ENCODE measurements at places on chromosomes 7 and 10. TPM values are rescaled to one million over a fixed set of nuclear protein-coding genes. Genes with fewer than 3 reads are reported as not detected.

DNA sequence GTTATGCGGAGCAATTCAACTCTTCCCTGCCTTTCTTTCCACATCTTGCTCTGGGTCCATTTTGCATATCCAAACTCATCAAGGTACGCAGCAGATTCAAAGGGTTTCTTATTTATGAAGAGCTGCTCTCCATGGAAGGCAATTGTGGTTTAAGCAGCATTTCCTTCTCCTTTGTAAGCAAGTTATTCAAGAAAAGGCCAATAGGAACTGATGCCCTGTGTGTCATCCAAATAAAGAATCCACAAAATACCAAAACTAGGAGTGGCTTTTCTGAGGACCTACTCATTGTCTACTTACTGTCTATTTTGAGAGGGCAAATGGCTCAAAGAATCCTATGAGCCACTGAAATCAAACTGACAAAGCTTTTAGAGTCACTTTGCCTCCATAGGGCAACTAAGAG is 253.1 kb downstream of the PTEN start:
- DNase-seq, result no peak

DNA sequence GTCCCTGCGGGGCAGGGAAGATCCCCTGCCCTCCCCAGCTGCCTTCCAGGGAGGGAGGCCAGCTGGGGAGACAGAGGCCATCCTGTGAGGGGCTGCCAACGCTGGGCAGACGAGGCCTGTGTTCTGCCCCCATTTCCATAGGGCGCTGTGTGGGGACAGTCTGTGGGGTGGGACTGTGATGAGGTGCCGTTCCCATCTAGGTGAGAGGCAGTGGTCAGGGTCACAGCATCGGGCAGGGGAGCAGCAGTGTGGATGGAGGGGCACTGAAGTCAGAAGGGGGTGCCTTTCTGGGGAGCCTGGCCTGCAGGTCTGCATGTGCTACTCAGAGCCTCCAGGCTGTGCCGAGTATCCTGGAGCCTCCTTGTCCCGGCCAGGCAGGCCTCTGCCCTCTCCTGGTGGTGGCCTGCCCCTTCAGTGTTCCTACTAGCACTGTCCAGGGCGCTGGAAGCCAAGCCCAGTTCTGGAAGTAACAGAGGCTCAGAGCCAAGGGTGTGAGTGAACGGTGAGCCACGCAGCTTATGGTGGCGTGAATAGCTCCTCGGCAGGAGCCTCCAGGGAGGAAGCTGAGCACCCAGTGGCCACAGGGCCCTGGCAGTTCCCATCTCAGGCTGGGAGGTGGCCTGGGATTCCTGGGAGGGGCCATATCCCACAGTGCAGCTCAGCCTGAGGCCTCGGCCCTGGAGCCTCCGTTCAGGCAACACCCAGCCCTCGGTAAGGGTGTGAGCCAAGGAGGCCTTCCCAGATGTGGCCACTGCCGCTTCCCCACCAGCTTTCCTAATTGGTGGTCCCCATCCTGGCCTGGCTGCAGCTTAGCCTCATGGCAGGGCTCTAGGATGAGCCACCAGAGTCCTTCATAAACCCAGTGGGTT is 23.3 kb upstream of the CSGALNACT2 start:
- DNase-seq, result no peak

DNA sequence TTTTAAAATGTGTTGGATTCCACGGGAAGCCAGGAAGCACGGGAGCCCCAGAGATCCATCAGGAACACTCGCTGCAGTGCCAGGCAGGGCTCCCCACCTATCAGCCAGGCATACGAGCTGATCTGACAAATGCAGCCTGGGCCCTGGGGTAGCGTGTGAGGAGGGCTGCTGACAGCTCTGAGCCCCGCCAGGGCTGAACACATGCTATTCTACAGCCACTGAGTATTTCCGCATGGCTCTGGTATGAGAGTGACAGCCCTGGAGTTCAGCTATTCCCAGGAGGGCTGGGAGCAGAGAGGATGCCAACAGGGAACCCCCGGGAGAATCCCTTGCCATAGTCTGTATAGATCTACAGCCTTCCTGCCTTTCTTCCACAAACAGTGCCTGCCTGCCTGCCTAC is 237.3 kb upstream of the ZMIZ1 start:
- no peak for DNase-seq

- no peak for DNase-seq
Observed at GRCh38 chr7:128740996-128741395, 1.8 kb downstream of the CALU start.

DNA sequence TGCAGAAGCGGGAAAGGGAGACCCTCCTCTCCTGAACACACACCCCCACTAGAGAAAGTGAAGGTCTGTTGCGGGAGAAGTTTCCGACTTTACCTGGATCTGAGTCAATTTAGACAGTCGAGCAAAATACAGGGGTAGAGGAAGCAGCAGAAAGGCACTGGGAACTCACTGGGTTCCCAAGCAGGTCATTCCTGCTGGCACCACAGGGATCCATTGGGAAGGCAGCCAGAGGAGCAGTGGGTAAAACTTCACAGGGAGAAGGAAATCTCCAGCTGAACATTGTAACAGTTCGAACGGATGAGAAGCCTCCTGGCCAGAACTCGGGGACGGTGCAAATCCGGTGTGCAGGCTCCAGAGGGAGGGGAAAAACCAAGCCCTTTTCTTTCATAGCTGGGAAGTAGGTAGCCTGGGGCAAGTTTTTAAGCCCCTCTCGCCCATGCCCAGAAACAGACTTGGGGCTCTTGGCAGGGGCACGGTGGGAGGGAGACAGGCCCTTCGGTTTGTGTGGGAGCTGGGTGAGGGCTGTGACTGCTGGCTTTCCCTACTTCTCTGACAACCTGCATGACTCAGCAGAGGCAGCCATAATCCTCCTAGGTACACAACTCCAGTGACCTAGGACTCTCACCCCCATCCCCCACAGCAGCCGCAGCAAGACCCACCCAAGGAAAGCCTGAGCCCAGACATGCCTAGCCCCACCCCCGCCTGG is 51.9 kb downstream of the DDC start:
- DNase-seq, result no peak

- no peak for DNase-seq
Observed at GRCh38 chr10:6197321-6197720, 5.4 kb upstream of the PFKFB3 start.

GRCh38 chr7:5697754-5698424 is 83.6 kb downstream of the RNF216 start:
- DNase-seq, result no peak

GRCh38 chr10:5442065-5442989 is 30.0 kb downstream of the NET1 start:
- no peak for DNase-seq

The CEP55 gene
- polyA plus RNA-seq, result 0.48 TPM

The CUZD1 gene
- 0.56 TPM for polyA plus RNA-seq

- DNase-seq, result no peak
Observed at GRCh38 chr7:75679060-75679459, 59.7 kb downstream of the HIP1 start.

GRCh38 chr7:106155027-106155426 is 42.9 kb upstream of the SYPL1 start:
- no peak for DNase-seq

DNA sequence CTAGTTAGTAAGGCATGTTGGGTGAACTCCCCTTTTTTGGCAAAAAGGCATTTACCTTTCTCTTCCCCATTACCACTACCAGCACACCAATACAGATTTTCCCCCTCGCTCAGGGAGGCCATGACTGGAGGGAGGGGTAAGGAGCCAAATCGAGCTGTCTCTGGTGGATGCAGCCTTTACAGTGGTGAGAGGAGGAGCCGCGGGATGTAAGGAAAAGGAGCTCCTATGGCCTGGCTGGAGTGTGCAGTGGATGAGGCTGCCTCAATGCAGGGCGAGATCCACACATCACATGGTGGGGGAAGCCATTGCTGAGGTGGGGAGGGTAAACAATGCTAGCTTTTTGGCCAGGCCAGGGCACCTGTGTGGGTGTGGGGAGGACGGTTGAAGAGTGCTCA is 416.2 kb downstream of the EXOC4 start:
- DNase-seq, result no peak

The FGFBP3 gene
- 1.6 TPM for polyA plus RNA-seq

- DNase-seq, result no peak
Observed at GRCh38 chr10:28217848-28218247, 85.0 kb downstream of the MPP7 start.

GRCh38 chr10:70568781-70569495 is 33.6 kb downstream of the PRF1 start:
- no peak for DNase-seq

- no peak for DNase-seq
Observed at GRCh38 chr10:93319096-93319495, 163.0 kb downstream of the MYOF start.

DNA sequence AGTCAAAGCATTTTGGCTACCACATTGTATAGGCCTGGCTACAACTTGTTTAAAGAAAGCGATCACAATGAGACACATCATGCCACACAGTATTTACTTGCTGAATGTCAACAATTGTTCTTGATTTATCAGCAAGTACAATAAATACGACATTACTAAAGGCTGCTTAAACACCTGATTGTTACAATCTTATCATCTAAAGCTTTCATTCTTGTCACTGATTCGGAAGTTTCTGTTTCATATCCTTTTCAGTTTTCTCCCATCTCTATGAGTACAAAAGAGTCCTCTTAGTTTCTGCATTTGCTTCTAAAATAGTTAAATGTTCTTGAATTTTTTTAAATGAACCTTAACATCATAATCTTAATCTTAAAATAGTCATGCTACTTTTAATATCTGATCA is 128.1 kb upstream of the LRRN3 start:
- no peak for DNase-seq

DNA sequence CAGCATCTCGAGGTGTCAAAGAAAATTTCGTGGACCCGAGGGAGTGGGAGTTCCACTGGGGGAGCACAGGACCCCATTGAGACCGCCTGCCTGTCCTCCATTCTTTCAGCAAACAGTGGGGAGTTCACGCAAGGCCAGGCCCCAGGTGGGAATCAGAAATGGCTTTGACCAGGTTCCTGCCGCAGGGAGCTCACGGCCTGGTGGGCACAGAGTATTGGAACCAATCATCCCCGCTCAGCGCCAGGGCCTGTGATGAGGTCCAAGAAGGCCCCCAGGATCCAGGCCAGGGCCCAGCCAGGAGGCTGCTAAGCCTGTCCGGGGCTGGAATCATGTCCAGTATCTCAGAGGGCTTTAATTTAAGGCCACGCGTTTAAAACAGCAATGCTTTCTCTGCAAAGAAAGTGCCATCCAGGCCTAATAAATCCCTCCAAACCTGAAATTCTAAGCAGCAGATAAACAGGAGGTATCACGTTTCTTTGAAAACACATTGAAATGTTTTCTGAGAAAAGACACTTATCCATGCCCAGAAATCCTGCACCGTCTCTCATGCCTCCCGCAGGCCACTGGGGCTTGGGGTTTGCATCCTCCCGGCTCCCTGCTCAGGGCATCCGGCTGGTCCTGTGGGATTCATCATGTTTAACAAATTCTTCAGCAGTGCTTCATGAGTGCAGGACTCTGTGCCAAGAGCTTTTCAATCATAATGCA is 125.7 kb downstream of the OAT start:
- DNase-seq, result no peak

The TMEM225B gene
- polyA plus RNA-seq, result 1.1 TPM

The SPDYE3 gene
- polyA plus RNA-seq, result 0.10 TPM

The ERVW-1 gene
- polyA plus RNA-seq, result not detected

DNA sequence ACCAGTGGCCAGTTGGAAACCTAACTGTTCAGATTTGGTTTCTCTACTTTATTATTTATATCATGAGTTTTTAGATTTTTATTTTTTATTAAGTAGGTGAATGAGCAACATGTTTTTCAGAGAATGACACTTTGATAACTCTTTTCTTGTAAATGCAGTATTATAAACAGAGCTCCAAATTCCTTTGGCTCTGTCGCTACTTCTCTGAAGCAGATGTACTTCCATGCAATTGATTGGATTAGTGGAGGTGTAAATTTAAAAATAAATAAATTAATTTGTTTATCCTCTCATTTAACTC is 34.3 kb upstream of the ICA1 start:
- no peak for DNase-seq

Measured in urinary bladder (tissue), 4 donors.